Head of caudate nucleus (tissue), 42 donors: ENCODE measurements at places on chromosomes 4 and X.

GRCh38 chr4:185738820-185739219 lies 73.2 kb downstream of the SORBS2 start:
- DNase-seq: no peak

- DNase-seq: no peak
Measured at GRCh38 chrX:29471829-29472228, 743.5 kb upstream of the MAGEB2 start.

DNA sequence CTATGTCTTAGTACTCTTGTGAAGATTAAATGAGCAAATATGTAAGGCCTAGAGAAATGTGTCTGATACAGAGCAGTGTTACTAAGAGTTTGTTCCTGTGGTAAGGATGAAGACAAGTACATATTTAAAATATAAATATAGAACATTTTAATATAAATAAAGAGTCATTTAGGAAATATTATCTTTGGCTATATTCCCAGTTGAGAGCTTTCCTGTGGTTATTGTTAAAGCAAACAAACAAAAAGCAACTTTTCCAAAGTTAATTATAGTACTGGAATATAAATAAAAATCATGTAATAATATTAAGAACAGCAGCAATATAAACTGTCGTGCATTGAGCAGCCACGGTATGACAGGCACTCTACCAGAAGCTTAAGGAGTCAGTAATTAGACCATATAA lies 472.5 kb downstream of the INPP4B start:
- no peak for DNase-seq

- DNase-seq: no peak
Measured at GRCh38 chrX:77755561-77755960, 30.5 kb downstream of the ATRX start.

DNA sequence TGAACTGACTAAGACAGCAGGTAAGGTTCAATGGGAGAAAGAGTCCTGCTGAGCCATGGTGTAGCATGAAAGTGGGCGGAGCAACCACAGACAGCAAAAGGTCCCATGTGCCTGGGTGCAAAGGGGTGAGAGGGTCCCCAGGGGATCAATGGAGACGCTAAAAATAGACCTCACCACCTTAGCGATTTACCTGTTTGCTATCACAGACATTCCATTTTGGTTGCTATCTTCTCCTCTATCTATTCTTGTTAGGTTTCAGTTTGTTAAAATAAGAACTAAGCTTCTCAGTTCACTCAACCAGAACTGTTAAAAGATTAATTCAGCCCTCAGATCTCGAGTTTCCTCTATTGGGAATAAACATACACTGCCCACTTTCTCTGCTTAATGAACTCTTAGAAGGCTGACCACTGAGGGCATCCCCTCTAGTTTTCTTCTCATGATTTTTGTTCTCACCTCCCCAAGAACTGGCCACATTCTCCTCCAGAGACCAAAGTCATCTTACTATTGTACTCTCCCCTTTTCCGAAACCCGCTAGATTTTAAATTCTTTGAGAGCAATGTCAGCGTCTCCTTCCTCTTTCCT lies 136.7 kb downstream of the PARM1 start:
- no peak for DNase-seq

DNA sequence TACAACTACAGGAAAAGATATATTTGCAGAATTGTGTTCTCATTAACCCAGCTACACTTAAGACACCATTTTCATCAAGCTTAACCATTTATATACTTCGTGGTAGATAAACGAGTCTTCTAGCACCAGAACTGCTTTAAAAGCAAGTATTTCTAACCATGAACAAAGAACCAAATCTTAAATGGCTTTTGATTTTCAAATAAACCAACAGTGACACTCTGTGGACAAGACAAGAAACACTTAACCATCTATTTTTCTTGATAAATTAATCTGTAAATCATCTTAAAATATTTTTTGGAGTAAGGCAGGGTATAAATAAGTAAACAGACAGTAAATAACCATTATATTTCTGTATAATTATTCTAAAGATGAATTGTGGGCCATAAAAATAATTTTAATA lies 10.2 kb downstream of the BEND2 start:
- DNase-seq: no peak

GRCh38 chr4:123186731-123187130 lies 209.9 kb upstream of the SPRY1 start:
- no peak for DNase-seq

- DNase-seq: no peak
Measured at GRCh38 chr4:32962100-32962499, 2241.9 kb downstream of the PCDH7 start.

DNA sequence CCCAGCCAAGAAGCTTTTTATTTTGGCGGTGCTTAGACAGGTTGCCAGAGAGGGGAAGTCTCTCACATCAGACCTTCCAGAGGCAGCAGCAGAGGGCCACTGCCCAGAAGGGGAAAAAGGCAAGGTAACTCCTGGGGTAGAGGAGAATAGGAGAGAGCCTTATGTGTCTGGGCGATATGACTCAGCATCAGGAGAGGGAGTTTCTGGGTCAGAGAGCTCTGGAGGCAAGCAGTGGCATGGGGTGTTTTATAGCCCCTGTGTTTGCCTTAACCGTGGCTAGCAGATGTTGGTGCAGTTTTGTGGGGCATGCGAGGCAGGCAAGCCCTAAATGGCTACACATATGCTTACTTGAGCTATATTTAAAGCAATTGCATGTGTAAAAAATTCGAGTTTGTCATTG lies 8.3 kb upstream of the ZXDB start:
- no peak for DNase-seq

DNA sequence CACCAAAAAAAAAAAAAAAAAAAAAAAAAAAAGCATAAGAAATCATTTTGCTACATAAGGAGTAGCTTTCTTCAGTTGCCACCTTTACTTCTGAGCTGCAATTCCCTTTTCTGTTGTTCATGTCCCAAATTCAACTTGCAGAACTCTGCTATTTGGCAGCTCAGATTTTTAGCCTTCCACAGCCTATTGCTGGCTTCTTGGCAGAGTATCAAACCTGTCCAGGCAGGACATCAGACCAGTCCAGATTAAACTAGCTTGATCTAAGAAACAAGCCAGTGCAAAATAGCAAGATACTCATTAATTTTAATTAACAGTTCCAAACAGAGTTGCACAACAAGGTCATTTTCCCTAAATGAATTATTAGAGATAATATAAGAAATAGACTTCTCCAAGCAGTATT lies 123.6 kb upstream of the NR3C2 start:
- no peak for DNase-seq

GRCh38 chrX:69195192-69195591 lies 29.9 kb upstream of the PJA1 start:
- no peak for DNase-seq

DNA sequence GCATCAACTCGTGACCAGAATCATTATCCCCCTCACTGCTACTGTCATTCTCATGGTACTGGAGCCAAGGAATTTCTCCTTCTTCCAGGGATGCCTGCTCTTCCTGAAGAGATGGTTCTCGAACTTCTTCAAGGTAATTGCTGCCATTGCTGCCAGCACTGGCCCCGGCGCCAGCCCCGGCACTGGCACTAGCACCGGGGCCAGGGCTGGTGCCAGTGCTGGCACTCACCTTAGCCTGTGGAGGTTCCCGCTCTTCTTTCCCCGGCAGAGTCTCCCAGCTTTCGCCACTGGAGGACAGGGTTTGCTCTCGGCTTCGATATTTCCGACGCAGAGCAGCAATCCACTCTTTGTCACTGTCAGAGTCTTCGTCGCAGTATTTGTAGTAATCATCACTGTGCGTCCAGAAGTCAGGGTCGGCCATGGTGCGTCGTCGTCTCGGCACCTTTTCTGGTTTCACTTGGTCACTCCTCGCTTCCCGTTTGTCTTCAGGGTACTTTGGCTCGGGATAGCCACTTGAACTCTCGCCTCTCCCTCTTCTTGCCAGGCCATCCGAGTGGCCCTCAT lies 3.4 kb downstream of the PJA1 start:
- no peak for DNase-seq

DNA sequence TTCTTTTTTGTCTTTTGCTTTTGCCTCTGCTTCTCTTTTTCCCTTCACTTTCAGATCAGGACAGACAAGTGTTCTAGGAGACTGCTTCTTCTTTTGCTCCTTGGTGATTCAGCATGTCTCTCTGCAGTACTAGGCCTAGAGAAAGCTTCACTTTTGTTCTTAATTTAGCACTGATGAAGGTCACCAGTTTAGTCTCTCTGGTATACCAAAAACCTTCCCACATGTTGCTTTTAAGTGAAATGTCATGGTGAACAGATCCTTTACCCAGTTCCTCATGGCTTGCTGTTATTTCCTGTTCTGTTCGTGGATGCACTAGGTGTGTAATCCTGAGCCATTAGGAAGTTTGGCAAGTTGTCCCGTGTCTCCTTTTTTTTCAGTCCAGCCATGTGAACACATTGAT lies 53.3 kb downstream of the NBDY start:
- DNase-seq: no peak

DNA sequence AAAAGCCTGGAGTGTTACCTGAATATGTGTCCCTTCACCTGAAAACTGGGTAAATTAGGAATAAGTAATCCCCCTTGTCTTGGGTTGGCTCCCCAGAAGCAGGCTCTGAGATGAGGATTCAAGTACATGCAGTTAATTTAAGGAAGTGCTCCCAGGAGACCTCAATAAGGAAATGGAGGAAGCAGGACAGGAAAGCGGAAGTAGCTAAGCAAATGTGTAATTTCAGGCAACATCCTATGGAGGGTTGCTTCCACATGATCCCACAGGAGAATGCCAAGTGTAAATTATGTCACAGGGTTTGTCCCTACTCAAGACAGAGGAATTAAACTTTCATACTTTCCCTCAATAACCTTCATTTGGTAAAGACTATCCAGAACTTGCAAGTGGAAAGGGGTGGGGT lies 48.1 kb upstream of the ARHGEF6 start:
- no peak for DNase-seq

DNA sequence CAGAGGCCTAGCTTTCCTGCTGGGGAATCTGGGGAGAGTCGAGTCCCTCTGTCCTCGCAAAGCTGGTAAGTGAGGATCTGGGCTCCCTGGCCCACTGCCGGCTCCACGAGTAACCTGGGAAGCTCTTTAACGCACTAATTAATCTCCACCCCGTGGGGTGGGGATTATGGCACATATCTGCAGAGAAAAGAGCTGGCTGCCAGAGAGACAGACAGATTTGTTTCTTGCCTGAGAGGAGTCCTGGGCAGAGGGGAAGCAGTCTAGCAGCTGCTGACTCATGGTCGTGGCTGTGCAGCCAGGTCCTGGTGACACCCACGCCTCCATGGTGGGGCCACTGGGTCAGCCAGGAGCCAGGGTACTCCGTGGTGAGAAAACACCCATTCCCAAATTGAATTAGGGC lies 14.0 kb downstream of the SORCS2 start:
- DNase-seq: no peak

- DNase-seq: no peak
Measured at GRCh38 chr4:72714482-72715279, 145.7 kb upstream of the ADAMTS3 start.

- DNase-seq: no peak
Measured at GRCh38 chr4:88010966-88011365, 3.5 kb downstream of the PKD2 start.

DNA sequence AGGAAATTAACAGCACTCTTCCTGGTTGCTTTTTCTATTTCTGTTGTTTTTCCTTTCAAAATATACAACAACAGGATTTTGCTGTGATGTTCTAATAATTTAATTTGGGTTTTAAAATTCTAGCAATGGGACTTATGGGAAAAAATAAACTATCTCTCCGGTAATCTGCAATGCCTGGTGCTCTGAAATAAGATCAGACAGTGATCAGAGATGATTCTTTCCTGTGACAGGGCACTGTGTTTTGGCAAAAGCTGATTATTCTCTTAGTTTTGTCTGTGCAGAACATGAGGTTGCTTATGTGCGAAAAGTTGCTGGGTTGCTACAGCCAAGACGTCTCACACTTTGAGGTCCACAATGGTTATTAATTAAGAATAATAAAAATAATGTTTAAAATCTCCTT lies 291.7 kb downstream of the FBXO8 start:
- DNase-seq: no peak
